ENCODE measurements at places on chromosomes 3 and 15.

DNA sequence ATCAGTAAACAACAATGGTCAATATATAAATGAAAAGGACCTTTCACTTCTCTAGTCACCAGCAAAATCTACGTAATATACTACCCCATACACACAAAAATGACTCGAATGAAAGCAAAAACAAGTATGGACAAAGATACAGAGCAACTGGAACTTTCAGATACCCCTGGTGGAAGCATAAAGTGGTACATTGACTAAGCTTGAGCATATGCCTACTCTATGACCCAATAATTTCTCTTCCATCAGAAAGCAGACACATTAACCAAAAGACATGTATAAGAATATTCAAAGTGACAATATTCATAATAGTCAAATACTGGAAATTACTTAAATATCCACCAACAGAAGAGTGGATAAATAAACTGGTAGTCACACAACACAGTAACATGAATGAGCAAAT lies 86.0 kb downstream of the EFL1 start:
- no peak for DNase-seq

DNA sequence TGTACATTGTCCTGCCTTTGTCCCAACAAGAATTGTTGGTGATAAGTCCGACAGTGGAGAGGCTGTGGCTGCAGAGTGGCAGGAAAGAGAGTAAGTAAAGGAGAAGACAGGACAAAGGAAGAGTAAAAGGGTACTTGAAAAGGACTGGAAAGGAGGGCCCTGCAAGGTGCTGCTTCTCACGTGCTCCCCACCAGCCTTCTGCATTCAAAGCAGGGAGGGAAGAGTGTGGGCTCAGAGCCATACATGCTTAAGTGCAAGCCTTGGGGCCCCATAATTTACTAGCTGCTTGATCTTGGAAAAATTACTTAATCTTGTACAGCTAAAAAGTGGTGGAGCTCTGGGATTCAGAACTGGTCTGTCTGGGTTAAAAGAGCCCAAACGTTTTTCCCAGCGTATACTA lies 29.9 kb downstream of the MME start:
- no peak for DNase-seq

- peak; percentile 37 for DNase-seq
Observed at GRCh38 chr15:64452988-64453688, 7.2 kb upstream of the ZNF609 start.

GRCh38 chr3:15541371-15541770 lies 19.9 kb upstream of the COLQ start:
- no peak for DNase-seq

- DNase-seq = no peak
Observed at GRCh38 chr15:62951481-62951880, 91.1 kb upstream of the TPM1 start.
